ENCODE measurements at places on chromosomes 16 and 17.

GRCh38 chr16:81513204-81514040, 68.8 kb downstream of the CMIP start:
- no peak for DNase-seq

DNA sequence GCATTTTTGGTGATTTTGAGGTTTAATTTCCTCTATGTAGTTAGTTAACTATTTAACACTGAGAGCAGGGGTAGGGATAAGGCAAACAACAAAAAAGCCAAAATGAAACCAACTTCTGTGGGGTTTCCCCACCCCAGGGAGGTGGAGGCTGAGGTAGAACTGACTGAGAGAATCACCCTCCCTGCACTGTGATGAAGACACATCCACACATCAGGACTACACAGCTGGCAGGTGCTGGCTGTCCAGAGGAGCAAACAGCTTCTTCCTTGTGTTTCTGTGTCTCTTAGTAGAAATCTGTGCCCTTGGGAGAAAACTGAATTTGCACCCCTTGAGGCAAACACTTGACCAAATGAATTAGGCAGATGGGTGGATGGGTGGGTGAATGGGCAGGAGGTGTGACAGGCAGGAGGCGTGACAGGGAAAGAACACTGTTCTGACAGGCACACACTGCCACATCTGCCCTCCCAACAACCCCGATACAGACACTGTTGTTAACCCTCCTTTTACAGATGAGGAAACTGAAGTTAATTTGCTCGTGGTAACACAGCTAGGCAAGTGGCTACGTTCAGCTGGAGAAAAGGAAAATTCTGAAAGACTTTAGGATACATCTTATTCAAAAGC, 62.9 kb upstream of the AMZ2 start:
- DNase-seq, result no peak

- no peak for DNase-seq
These were observed at the start of gene CCL11 for GRCh38 chr17:34285286-34285792. Gene CCL11, plus strand, starts transcription at chr17:34285742. Its CDS starts 67 bp downstream, at chr17:34285809.

- DNase-seq, result no peak
These were observed 165.4 kb downstream of the AIPL1 start for GRCh38 chr17:6269478-6269877.

GRCh38 chr16:12699161-12699560, 104.5 kb downstream of the CPPED1 start:
- no peak for DNase-seq

DNA sequence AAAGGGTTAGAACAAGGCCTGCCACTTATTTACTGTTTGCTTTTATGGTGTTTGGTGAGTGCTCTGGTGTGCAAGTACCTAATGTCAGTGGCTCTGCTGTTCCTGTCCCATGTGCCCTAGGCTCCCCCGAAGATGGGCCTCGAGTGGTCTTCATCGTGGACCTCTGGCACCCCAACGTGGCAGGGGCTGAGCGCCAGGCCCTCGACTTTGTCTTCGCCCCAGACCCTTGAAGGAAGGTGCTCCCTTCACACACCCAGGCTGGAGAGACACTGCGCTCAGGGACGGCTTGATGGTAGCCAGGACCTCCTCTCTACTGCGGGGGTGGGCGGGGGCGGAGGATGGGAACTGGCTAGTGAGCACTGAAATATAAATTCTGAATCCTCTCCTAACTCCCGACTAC, 5.4 kb downstream of the ASPHD1 start:
- no peak for DNase-seq

DNA sequence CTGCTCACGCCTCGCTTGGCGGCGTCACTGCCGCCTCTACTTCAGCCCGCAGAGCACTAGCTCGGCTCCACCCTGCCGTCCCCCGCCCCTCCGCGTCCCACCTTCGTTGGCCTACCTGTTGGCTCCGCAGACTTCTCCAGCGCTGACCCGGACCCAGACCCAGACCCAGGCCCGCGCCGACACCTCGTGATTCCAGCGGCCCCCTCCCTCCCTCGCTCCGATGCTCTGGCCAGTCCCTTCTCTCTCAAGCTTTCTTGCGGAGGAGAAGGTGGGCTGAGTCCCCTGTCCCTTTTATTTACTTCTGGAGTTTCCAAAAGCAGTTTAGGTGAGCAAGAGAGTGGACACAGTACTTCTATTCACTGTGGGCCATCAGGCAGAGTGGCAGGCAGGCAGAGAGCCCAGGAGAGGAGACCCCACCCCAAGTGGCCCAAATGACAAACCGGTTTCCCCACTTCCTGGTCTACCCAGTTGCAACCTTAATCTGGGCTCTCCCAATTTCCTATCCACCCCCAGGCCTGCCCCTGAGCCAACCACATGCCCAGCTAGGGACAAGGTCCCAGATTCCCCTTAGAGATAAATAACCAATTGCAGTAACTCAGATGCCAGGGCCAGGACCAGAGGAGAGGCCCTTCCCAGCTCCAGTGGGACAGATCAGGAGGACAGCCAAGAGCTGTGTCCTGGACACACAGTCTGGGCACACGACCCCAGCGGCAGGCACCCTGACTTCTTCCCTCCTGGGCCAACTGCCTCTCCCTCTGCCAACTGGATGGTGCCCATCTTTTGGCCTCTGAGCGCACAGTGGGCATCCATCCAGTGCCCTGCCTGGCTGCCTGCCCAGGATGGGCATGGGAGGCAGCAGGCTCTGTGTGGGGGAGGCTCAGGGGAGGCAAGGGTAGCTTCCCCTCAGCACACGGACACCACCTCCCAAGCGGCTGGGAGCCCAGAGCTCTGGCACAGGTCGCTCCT, 1.2 kb upstream of the SRCIN1 start:
- DNase-seq, result no peak

- DNase-seq, result no peak
These were observed at the start of gene SLC25A10 for GRCh38 chr17:81711814-81712467. Gene SLC25A10, plus strand, starts transcription at chr17:81712284. Its CDS starts 143 bp downstream, at chr17:81712427.

GRCh38 chr16:28873543-28874201, 4.6 kb upstream of the ATP2A1 start:
- no peak for DNase-seq

- no peak for DNase-seq
These were observed 2.0 kb downstream of the CCDC200 start for GRCh38 chr17:43226393-43226792.

GRCh38 chr17:4175921-4176807, 33.2 kb downstream of the CYB5D2 start:
- DNase-seq, result no peak

DNA sequence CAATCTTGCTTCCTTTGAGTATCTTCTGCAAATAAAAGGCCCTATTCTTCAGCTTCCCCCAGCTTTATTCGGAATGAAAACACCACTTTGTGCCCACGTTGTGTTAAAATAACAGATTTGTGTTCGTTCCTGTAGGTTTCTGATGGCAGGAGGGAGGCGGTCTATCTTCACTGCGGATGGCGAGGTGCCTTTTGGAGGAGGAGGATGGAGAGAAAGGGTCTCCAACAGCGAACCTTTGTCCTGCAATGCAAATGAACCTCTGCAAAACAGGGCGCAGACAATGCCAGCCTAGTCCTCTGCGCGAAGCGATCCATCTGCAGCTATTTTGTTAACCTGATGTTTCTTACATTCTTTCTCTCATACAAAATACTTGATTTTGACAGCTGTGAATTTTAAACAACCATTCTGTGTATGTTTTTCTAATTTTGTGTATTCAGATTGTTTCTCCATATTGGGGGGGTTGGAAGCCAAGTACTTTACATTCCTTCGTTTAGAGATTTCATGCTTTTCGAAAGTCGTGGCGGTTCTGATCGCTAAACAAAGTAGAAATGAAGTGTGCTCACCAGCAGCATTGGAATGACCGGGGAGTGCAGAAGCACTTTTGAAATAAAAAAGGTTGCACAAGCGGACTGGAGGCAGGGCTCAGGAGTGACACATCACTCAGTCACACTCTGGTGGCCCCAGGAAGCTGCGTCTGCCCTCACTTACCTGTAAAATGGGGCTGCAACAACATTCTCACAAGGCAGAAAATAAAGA, 279.0 kb upstream of the IRX5 start:
- no peak for DNase-seq

DNA sequence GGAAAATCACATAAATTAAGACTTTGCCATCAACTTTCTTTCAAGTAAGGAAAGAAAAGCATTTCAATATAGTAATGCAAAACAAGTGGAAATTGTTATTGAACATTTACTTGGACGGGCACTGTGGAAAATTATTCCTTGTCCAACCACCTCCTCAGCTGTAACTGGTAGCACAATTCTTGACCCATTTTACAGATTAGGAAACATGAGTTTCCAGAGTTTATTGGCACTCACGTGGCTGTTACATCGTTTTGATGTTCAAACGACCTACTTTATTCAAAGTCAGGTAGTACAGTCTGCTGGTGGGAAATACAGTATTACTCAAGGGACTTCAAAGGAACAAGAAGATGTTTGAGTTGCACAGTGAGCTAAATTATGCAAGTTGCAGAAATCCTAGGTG, 866 bp upstream of the PCTP start:
- no peak for DNase-seq

DNA sequence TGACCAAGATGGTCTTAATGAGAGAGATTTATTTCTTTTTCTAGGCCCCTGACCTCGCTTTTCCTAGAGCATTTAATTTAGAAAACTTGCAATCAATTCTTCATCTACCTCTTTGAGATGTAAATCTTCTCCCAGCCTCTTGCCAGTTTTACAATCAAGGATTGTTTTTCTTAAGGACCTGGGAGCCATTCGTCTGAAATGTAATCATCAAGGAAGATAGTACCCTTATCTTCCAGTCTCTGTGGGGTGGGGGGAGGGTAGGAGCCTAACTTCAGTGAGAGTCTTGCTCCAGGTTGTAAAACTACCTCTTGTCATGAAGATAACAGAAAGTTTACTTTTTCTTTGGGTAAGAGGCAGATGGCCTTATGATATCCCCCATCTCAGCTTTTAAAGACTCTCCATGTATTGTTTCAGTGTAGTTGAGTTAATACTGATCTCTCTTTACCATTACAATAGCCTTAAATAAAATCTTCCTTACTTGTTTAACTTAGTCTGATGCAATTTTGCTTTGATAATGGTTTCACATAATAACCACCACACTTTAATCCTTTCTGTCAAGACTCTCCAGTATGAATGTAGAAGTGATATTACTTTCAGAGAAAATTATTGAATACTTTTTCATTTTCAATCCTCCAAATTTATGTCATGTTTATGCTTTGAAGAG, 110.2 kb upstream of the CPHXL start:
- no peak for DNase-seq

GRCh38 chr16:46746821-46747776, 1.0 kb downstream of the MYLK3 start:
- DNase-seq, result no peak

GRCh38 chr17:66930933-66931332, 33.6 kb upstream of the CACNG4 start:
- no peak for DNase-seq

DNA sequence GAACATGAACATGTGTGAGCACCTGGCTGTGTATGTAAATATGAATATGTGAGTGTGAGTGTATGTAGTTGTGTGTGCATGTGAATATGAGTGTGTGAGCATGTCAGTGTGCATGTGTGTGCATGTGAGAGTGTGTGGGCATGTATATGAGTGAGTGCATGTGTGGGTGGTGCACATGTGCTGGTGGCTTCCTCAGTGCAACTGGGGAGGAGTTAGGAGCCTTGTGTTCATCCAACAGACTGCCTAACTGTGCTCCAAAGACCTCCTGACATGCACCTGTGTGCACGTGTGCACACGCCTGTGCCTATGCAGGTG, 1.4 kb downstream of the TMEM235 start:
- no peak for DNase-seq

DNA sequence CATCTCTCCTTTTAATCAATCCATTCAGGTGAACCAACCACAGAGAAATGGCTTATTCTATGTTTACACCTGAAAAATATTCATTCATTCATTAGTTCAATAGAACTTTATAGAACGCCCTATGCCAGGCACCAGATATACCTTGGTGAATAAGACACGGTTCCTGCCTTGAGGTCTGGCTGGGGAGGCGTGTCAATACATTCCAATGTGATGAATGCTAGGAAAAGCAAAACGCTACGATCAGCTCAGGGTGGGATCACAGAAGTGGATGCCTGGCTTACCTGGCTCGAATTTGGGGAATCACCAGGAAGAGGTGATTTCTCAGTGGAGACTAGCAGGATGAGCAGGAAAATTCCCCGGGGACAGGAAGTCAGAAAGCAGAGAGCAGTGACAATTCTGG, 17.5 kb upstream of the WFIKKN2 start:
- no peak for DNase-seq

DNA sequence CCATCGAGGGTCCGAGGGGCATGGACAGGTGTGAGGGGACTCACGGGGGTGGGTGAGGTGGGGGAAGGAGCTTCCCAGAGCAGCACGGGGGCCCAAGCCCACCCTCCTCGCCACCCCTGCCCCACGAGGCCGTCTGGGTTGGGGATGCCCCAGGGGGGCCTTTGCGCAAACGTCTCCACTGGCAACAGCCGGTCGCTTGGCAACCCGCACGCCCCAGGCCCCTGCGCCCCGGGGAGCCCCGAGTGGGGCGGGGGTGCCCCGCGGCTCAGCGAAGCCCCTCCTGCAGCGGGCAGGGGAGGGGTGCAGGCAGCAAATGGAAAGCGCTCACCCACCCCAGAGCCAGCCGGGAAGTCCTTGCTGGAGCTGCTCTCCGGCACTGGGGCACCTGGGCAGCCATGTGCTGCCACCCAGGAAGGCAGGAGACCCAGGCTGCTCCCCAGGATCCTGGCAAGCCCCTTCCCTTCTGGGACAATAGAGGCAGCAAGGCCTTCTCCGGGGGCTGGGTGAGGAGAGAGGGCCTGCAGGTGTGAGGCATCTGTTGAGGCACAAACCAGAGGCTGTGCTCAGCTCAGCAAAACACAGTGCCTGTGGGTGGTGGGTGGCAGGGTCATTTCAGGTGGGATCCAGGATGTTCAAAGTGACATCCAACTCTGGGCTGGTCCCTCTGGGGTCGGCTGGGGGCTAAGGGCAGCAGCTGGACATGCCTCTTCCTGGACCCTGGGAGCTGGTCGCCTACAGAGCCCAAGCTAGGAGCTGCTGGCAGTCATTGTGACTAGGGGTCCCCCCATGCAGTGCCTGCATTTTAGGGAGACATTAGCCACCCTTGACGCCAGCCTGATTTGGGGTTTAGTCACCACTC, 80.9 kb upstream of the CBX4 start:
- no peak for DNase-seq

GRCh38 chr17:75913537-75914210, 9.0 kb upstream of the MRPL38 start:
- no peak for DNase-seq

- DNase-seq, result no peak
These were observed 1115.8 kb upstream of the RBFOX1 start for GRCh38 chr16:6216836-6217235.

- peak; percentile 20 for DNase-seq
These were observed 563.9 kb downstream of the TOX3 start for GRCh38 chr16:51982715-51983680.

- DNase-seq, result no peak
These were observed 12.5 kb upstream of the ANKRD40CL start for GRCh38 chr17:50779747-50780353.

- DNase-seq, result no peak
These were observed 8.9 kb upstream of the NDEL1 start for GRCh38 chr17:8426802-8427201.

DNA sequence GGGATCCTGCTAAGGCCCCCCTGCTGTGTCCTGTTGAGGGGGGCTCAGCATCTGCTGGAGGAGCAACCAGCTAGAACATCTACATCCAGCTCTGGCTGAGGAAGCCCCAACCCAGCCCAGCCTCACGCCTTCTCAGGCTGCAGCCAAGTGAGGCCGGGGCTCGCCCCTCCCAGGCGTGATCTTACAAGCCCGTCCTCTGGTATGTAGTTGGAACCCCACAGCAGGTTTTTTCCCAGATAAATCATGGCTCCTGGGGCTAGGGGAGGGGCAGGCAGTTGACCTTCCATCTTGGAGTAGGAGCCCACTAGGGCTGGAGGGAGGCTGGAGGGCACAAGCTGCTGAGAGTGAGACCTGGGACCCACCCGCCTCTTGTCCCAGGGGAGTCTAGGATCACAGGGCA, 4.7 kb downstream of the FAM83G start:
- DNase-seq, result no peak

All from glomerular endothelial cell (primary cell).